ENCODE measurements at places on chromosomes 6 and 20.
A peak's percentile ranks its signal among the peaks of the same experiment; 100 is the strongest.

DNA sequence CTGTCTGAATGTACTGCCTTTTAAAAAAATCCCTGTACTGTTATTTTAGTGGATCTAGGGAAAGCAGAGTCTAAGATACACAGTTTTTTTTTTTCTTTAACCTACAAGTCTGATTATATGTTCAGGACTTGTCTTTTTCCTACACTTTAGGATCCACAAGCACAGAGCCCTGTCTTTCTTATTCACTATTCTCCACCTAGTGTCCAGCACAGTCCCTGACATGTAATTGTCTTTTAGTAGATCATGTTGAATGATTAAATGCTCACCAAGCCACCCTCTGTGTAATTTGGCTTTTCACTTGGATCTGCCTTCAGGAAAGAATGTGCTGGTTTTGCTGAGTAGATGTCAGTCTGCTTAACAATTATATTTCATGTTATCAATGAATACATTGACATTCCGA lies 35.8 kb upstream of the YWHAB start:
- no peak for DNase-seq

DNA sequence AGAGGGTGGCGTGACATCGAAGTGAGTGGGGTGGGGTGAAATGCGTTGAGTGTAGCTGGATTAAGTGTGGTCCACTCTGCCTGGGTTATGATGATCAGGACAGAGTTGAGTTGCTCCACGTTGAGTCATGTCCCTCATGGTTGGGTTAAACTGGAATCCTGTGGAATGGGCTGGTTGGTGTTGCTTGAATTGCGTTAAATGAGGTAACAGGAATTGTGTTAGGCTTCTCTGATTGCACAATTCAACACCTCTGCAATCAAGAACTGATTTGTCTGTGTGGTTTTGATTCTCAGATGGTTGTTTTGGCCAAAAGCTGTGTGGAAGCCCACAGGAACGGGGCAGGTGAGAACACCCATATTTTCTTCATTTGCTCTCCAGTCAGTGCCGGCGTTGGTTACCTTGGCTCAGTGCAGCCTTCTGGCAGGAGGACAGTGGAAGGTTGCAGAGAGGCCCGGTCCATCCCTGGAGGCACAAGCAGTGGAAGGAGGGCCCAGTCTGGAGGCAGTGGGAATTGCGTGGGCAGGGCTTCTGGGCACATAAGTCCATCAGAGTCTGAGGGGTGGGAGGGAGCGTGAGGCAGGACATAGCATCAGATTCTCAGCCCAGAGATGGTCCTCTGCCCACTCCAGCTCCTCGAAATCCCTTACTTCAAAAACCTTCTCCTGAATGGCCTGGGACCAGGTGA lies 11.6 kb downstream of the NOTCH4 start:
- no peak for DNase-seq

- no peak for DNase-seq
Observed at GRCh38 chr20:32537657-32538525, 47.2 kb downstream of the NOL4L start.

- peak; percentile 65 for DNase-seq
Observed at GRCh38 chr6:47413752-47414422, 63.7 kb upstream of the CD2AP start.

DNA sequence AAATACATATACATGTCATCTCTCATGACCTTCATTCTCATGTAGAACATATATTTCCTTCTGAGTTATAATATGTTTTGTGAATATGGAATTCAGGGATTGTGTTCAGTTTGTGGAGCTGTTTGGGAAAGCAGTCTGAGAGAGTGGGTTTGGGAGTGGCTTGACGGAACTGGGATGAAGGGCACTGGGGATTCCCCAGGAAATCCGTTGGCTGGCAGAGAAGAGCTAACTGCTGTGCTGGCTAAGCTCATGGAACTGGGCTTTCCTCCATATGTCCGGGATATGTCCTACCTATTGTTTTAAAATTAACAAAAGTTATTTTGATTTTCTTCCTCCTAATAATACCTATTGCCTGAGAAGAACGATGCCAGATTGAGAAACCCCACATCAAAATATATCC lies 359.5 kb upstream of the FLRT3 start:
- DNase-seq: no peak

GRCh38 chr6:73666393-73666792 lies 12.6 kb upstream of the SLC17A5 start:
- peak; percentile 53 for DNase-seq

DNA sequence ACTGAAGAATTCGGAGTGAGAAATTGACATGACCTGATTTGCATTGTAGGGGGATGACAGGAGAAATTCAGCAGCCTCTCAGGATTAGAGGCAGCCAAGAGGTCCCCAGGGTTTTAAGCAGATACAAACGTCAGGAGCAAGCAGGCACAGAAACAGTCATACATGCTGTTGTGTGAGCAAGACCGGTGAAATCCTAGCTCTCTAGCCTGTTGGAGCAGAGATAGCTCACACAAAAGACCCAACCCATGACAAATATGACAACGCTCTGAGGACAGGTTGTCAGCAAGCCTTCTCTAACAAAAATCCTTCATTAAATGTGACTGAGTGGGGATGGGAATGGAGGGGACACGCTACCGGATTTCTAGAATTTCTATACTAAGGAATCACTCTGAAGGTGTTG lies 23.0 kb upstream of the AKAP12 start:
- DNase-seq: peak; percentile 7

GRCh38 chr6:133254552-133255228 lies 13.5 kb downstream of the EYA4 start:
- DNase-seq: peak; percentile 62

DNA sequence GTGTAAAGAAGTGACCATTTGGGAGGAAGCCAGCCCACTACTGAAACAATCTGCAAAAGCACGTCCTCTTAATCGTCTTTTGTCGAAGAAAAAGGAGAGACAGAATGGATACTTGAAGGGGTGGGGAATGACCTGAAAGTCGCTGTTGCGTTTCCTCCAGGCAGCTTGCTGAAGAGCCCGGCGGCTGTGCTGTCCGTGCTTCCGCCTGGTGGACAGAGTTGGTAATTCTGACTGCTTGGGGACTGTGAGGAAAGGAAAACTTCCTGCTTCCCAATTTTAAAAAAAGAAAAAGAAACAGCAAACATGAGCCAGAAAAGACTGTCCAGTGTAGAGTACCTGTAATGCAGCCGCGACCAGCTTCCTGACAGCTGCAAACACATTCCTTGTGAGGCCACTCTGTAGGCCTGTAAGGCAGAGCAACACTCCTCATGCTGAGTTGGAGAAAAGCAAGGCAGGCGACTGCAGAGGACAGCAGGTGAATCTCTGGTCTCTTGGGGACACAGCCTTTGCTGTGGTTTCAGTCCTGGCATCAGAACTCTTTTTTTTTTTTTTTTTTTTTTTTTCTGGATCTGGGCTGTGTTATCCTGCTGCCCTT lies 251.1 kb upstream of the TBX18 start:
- peak; percentile 59 for DNase-seq

- DNase-seq: peak; percentile 48
Observed at GRCh38 chr6:44073612-44074438, 53.4 kb downstream of the MRPL14 start.

All from fibroblast of skin of back (primary cell).